Osteocyte (in vitro differentiated cells): ENCODE measurements at places on chromosomes 6 and 20. TPM values are rescaled to one million over a fixed set of nuclear protein-coding genes. Genes with fewer than 3 reads are reported as not detected.

Gene LY6G6D
- not detected in 2 replicates for total RNA-seq

Gene TFAP2B
- total RNA-seq = 26.4 and 27.5 TPM in 2 replicates

Gene TMEM14B
- 59.0 and 61.6 TPM in 2 replicates for total RNA-seq

DNA sequence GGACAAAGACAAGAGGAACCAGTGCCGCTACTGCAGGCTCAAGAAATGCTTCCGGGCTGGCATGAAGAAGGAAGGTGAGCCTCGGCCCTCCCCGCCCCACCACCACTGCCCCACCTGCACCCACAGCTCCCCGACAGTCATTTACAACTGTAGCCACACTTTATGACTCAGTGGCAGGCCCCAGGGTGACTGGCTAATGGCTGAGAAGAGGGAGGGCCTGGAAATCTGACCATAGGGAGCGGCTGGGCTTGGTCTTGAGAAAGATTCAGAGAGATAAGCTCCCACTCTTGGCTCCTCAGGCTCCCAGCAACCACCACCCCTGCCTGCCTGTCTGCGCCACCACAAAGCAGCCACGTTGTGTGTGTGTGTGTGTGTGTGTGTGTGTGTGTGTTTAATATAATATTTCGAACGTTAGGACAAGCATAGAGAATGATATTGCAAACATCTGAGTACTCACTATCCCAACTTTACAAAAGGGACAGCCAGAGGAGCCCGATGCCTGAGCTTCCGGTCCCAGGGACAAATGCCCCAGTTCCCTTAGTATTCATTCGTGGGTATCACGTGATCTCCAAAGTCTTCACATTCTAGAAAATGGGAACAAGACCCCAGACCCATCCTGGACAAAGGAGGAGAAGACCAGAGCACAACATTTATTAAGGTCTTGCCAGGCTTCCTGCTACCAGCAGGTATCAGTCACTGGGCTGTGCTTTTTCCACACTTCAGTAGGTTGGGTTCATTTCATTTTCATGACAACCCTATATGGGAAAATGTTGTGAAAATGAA lies 52.1 kb downstream of the HNF4A start:
- no peak for DNase-seq

GRCh38 chr6:158926414-158926813 lies 73.6 kb downstream of the RSPH3 start:
- no peak for DNase-seq

GRCh38 chr20:61186771-61187472 lies 65.1 kb upstream of the CDH4 start:
- no peak for DNase-seq

DNA sequence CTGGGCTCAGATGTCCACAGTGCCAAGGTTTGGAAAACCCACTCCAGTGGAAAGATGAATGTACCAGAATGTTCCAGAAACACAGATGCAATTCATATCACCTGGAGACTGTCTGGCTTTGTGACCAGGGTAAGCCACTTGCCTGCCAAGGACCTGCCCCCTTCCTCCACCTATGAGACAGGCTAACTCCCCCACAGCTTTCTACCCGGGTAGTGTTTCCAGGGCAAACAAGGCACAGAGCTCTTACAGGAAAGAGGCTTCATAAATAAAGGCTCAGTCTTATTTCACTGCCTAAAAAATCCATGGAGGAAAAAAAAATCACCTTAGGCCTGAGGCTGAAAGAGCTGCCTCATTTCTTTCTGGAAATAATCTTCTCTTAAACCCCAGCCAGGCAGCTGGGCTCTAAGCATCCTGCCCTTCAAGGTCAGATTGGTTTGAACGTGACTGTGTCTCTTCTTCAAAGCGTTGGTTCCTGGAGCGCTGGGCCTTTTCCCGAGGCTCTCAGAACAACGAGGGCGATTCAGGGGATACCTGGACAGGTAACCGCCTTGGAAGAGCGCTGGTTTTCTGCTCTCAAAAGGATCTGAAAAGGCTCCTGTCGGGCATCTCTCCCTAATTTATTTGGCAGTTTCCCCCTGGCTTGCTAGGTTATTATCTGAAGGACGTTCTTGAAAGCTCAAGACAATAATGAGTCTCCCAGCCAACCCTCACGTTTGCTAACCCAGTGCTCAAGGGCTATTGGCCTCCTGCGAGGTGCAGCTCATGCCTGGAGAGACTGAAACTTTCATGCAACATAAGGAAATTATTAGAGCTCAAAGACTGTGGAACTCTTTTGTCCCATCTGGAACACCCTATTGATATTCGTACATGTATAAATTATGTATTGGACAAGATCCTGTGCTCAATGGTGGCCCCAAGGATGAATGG lies 199.2 kb upstream of the PMEPA1 start:
- no peak for DNase-seq

DNA sequence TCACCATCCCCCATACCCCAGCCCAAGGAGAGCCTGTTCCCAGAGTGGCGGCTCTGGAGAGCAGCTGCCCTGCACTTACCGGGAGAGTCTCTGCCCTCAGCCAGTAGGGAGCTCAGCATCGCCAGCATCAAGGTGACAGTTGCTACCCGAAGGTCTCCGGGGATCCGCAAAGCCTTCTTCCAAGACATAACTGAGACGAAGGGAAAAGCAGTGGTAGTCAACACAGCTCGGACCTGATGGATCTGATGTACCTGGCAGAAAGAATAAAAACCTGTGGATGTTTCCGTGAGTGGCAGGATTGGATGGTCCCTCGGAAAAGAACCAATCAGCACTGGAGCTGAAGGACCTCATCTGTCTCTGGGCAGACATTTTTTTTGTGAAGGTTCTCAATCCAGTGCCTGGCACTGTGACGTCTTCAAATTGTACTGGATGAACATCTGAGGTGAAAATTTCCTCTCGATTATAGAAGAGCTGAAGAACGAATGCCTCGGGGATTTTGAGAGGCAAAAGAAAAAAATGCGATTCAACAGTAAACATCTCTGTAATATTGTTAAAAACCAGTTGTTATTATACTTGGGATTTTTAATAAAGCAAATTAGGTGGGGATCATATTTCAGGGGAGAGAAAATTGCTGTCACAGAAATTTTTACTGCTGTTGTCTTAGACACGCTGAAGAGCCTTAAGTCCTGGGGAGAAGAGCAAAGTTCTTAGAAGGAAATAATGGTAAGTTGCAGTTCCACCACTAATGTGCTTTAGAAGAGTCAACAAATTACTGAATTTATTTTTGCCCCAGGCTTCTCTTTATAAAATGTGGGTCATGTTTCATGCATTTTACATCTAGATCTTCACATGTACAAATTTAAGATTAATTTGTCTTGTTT lies at the start of gene HLA-DQB1:
TSS of gene HLA-DQB1 (minus strand) at position 238 of the 881 bp plus-strand sequence. CDS start at position 188, 50 bp downstream.
- DNase-seq = no peak

GRCh38 chr6:99349171-99350141 lies at the start of gene FAXC:
Gene FAXC, minus strand, starts transcription at chr6:99349674. Its CDS starts 302 bp downstream, at chr6:99349372.
- peak; percentile 85 for DNase-seq

GRCh38 chr20:60292001-60292520 lies 333.8 kb downstream of the CDH26 start:
- no peak for DNase-seq

DNA sequence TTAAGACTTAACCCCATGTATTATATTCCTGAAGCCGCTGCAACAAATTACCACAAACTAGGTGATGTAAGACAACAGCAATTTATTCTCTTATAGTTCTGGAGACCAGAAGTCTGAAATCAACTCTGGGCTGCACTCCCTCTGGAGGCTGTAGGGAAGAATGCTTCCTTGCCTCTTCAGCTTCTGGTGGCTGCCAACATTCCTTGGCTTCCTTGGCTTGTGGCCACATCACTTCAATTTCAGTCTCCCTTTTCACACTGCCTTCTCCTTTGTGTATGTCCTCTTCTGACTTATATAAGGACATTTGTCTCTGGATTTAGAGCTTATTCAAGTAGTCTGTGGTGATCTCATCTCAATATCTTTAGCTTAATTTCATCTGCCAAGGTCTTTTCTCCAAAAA lies 141.6 kb downstream of the DHX35 start:
- DNase-seq = no peak

Gene CFAP206
- total RNA-seq = 0.30 and 0.44 TPM in 2 replicates
